ENCODE measurements at places on chromosomes 4 and X.
A peak's percentile ranks its signal among the peaks of the same experiment; 100 is the strongest.

DNA sequence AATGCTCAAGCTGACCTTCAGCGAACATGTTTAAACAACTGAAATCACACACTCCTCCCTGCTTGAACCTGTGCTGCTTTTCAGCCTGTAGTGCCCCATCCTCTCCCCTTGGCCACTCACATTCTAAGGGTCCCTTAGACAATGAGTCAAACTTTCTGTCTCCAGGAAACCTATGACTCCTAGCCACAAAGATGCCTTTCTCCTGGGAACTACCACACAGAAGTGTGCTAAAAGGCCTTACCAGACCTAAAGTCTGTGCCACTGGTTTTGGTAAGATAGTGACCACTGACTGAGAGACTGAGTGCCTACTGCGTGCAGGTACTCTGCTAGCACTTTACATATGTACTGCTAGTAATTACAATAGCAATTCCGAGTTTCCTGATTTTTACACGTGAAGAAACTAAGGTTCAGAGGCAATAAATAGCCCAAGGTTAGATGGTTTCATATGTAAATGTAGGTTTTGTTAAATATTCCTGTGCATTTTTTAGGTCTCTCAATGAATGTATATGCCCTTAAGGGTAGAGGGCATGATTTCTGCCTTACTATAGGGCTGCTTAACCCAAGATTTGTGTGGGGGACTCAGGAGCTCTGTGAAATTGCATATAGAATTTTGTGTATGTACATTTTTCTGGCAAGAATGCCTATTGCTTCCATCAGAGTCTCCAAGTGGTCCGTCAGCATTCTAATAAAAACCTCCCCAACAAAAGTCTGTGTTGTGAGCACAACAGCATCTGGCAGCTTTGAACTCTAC lies 71.1 kb downstream of the NSG1 start:
- peak; percentile 27 for DNase-seq

DNA sequence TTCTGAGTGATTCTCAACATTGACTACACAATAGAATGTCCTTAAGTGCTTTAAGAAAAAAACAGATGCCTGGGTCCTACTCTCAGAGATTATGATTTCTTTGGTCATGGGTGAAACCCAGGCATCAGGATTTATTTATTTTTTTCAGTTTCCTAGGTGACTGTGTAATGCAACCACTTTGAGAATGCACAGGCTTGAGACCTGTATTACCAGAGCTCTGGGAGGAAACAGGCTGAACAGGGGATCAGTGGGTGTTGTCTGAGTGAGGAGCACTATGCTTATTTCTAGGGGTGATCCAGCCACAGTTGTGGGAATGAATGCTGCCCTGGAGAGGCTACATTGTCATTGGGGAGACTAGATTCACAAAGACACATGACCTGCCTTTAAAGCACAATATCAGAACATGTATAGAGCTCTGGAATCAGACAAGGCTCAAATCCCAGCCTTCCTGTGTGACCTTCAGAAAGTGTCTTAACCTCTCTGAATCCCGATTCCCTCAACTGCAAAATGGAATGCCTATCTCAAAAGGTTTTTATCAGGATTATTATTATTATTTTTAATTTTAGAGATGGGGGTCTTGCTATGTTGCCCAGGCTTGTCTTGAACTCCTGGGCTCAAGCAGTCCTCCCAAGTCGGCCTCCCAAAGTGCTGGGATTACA lies 61.6 kb upstream of the PRPS1 start:
- peak; percentile 33 for DNase-seq

DNA sequence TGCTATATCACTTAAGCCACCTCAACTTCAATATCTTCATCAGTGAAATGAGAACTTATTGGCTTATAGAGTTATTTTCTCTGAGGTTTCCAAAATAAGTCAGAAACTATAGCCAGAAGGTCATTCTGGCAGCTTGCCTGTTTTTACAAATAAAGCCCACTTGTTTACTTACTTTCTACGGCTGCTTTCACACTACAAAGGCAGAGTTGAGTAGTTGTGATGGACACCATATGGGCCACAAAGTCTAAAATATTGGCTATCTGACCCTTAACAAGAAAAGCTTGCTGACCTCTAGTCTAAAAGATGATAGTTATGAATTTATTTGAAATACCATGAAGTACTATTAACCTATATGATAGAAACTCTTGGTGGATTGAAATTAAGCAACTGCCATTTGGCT lies 67.3 kb upstream of the ATOH1 start:
- no peak for DNase-seq

- DNase-seq, result no peak
Measured at GRCh38 chr4:155612074-155612473, 54.6 kb upstream of the GUCY1A1 start.

- DNase-seq, result no peak
Measured at GRCh38 chr4:87079967-87080366, 140.5 kb downstream of the KLHL8 start.

DNA sequence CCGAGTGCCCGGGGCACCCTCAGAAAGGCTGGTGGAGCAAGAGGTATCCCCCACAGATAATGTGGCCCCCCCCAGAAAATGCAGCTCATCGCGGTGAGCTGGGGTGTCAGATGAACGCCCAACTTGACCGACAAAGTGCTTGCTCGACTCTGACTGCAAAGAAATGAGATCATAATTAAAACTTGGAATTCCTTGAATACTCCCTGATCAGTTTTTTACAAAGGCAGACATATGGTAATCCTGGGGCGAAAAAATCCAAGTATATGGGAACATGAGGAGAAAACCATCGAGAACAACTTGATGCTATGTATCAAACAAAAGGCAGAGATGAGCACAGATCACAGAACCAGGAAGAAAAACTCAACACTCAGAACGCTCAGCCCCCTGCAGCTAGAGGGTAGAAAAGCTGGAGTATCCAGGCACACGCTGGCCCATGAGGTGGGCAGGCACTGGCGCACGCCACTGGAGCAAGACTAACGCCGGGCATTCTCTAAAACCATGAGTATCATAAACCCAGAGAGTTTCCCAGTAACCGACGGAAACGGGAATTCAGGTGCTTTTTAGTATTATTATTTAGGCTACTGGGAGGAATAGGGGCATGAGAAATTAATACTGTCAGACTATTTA lies 127.3 kb downstream of the AFAP1 start:
- DNase-seq, result no peak

DNA sequence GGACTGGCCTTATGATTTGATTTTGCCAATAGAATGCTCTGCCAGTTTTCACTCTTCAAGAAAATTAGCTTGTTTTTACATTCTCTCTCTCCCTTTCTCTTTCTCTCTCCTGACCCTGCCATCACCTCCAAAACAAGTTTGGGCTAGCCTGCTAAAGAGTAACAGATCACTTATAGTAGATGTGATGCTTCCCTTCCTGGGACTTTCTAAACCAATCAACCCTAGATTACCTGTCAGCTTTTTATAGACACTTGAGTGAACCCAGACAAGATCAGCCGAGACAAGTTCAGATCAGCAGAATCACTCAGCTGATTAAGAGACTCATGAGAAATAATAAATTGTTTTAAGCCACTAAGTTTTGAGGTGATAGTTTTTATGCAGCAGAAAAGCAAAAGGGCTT lies 521.2 kb downstream of the ANKRD50 start:
- no peak for DNase-seq

DNA sequence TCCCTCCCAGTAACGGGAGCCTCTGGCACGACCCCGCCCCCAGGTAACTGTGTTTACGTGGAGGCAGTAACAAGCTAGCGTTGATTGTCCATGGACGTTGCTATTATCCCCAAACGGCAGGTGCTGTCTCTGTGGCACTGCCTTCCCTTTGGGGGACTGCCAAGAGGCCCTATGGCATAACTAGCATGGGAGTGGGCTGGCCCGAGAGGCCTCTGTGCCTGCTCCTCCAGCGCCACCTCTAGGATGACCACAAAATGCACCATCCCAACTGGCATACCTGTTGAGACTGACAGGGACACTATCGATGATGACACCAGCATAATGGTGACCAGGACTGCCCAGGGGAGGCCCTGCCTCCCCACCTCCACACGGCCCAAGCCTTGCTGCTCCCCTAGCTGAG lies 1.5 kb downstream of the SRPK3 start:
- peak; percentile 56 for DNase-seq

GRCh38 chrX:7307720-7308119 lies 159.8 kb upstream of the PUDP start:
- DNase-seq, result no peak

DNA sequence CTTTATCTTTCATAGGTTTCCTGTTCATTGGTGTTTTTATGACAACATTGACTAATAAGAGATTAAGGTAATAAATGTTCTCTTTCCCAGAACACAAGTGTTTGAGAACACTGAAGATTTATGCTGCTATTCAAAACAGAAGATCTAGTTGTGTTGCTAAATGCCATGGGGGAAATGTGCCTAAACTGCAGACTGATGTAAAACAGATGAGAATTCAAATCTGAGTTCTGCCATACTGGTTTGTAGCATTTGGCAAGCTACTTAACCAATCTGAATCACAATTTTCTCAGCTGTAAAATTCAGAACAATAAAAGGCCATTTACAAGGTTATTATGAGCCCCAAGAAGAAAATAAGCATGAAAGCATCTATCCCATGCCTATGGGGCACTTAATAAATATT lies 2.3 kb downstream of the SLC10A6 start:
- no peak for DNase-seq

DNA sequence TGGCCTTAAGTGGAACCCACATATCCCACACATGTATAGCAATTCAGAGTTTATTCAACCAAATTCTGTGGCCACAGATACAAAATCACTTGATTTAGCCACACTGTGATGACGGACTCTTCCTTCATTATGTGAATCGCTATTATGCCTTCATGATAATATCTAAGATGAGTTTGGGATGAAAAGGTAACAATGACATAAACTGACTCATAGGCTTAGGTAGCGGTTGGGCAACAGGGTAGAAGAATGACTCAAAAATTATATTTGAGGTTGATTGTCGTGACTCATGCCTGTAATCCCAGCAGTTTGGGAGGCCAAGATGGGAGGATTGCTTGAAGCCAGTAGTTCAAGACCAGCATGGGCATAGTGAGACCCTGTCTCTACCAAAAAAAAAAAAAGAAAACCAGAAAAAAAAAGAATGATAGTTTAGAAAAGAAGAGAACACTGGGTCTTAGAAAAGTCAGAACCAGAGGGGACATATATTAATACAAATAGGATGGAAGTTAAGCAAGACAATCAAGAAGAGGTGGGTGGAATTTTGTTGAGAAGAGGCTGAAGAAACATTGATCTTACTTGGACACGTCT lies 70.4 kb upstream of the USP9X start:
- DNase-seq, result no peak

GRCh38 chr4:41095973-41096372 lies 118.4 kb downstream of the APBB2 start:
- DNase-seq, result no peak

- DNase-seq, result no peak
Measured at GRCh38 chr4:105145156-105145902, 1.3 kb upstream of the TET2 start.

DNA sequence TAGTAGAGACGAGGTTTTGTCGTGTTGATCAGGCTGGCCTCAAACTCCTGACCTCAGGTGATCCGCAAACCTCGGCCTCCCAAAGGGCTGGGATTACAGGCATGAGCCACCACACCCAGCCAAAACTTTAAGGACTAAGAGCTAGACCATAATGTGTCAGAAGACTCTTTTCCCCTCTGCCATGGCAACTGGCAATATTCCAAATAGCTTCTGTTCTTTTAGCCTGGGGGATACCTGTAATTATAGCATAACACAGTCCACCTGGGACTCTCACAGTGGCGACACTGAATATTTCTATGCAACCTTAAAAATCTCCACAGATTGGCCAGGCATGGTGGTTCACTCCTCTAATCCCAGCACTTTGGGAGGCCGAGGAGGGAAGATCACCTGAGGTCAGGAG lies 45.5 kb upstream of the RBM47 start:
- no peak for DNase-seq

GRCh38 chr4:101140228-101140627 lies 207.1 kb downstream of the PPP3CA start:
- no peak for DNase-seq

GRCh38 chr4:15771216-15772058 lies 6.7 kb upstream of the CD38 start:
- DNase-seq, result no peak

GRCh38 chr4:105541420-105541819 lies 11.0 kb upstream of the ARHGEF38 start:
- no peak for DNase-seq

DNA sequence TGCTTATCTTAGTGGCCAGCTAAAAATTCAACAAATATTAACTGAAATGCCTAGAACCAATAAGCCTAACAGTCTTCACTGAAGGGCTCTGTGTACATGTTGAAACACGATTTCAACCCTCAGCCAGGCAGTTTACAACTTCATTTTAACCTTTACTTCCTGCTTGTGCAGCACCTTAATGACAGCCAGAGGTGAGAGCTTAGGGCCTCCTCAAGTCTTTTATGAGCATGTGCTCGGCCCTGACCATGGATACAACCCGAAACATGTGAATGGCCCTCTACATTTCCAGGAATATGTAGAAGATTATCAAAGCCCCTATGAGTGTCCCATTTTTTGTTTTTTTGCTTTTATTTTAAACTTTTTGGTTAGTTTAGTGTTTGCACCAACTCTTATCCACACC lies 88.3 kb downstream of the MSN start:
- DNase-seq, result no peak

- no peak for DNase-seq
Measured at GRCh38 chr4:86118711-86119110, 241.1 kb downstream of the MAPK10 start.

DNA sequence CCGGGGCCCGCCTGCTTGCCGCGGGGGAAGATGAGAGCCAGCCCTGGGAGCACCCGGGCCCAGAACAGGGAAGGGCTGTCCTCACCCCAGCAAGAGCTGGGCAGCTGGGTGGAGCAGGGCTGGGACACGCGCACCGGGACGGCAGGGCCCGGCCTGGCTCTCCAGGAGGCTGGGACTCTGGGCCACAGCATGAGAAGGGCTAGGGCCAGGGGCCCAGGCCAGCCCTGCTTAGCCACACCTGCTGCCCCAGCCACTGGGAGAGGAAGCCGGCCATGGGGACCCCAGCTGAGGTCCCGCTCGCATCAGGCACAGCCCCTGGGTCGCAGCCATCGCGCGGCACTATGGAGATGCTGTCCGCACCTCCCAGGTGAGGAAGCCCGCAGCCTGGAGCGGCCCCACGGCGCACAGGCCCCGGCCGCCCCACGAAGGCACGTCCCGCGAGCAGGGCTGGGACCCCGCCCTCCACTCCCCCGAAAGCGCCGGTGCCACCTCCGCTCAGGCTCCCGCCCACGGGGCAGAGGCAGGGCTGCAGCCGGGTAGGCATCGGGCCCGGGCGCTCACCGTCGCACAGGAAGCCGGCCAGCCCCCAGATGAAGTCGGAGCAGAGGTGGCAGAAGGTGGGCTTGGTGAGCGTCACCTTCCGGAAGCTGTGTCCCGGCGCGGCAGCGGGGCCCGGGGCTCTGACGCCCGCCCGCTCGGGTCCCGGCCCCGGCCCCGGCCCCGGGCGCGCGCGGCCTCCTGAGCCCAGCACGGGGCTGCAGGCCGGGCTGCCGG lies 531 bp downstream of the DGKQ start:
- peak; percentile 65 for DNase-seq

- DNase-seq, result no peak
Measured at GRCh38 chr4:174919886-174920423, 1.8 kb downstream of the ADAM29 start.

- no peak for DNase-seq
Measured at GRCh38 chrX:153829549-153829798, 870 bp downstream of the PDZD4 start.
